ENCODE measurements at places on chromosomes 4 and X.

- DNase-seq: no peak
Observed at GRCh38 chrX:108131471-108131870, 39.9 kb downstream of the ATG4A start.

DNA sequence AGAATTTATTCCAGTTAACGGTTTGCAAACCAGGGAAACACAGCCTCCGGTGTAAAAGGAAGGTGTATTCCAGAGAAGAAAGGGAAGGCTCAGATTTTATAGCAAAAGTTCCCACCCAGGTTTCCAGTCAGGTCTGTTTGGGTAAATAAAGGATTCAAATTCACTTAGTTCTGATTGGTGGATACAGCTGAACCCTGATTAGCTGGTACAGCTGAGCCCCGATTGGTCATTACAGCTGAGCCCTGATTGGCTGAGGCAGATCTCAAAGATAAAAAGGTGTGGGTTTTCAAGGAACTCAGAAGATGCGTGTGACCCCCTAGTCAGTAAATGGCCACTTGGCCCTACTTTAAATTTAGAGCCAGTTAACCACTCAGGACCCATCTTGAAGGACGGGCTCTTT lies 6.6 kb downstream of the CLRN2 start:
- no peak for DNase-seq

DNA sequence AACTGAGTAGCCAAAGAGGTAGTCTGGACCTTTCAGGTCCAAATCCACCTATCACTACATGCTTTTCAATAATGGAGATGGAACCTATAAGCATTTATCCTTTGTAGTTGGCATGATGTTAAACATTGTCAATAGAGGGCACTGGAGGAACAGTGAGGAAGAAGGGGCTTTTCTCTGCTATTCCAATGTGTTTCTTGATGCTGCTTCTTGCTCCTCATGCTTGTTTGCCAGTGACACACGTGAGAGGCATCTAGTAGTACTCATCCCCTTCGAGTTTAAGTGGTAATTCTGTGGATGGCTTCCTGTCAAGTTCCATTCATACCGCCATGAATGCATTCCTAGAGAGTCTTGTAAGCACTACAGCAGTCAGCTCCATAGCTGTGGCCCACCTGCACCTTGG lies 84.0 kb downstream of the NAA11 start:
- peak; percentile 53 for DNase-seq

DNA sequence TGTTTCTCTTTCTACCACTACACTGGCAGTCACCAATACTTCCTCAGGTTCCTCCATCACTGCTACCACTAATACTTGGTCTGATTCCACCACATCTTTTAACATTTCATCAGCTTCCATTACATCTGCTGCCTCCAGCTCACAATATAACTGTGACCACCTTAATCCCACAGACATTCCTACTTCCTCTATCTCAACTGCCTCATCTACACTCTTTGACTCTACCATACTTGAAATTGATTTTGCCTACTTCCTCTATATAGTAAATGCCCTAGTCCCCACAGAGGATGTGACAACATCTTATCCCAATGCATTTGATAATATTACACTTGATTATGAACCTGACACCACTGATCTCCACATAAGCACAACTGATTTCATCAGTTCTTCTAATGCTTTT lies 29.0 kb downstream of the OPRPN start:
- DNase-seq: no peak

- DNase-seq: no peak
Observed at GRCh38 chr4:17220816-17221215, 291.1 kb downstream of the QDPR start.

- DNase-seq: no peak
Observed at GRCh38 chr4:148092316-148093014, 349.7 kb downstream of the NR3C2 start.

GRCh38 chrX:21616386-21616785 lies 41.7 kb downstream of the KLHL34 start:
- DNase-seq: no peak

DNA sequence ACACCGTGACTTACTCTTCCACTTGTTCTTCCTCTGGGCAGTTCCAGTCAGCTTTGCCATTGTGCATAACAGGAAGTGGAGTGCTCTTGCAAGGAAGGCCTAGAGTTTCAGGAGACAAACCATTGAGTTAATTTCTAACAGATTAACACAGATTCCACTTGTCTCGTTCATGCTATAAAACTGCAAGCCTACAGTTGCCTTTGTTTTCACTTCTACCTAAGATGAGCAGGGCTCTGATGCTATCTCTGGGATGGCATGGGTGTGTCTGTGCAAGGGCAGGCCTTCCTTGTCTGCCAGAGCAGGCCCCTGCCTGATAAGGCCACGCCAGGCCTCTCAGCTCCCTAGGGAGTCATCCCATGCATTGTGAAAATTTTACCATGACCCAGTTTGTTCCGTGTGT lies 67.7 kb upstream of the PGRMC2 start:
- DNase-seq: no peak

GRCh38 chr4:1359976-1360375 lies 13.0 kb downstream of the UVSSA start:
- DNase-seq: no peak

GRCh38 chr4:152004801-152005200 lies 244.0 kb upstream of the GATB start:
- no peak for DNase-seq

DNA sequence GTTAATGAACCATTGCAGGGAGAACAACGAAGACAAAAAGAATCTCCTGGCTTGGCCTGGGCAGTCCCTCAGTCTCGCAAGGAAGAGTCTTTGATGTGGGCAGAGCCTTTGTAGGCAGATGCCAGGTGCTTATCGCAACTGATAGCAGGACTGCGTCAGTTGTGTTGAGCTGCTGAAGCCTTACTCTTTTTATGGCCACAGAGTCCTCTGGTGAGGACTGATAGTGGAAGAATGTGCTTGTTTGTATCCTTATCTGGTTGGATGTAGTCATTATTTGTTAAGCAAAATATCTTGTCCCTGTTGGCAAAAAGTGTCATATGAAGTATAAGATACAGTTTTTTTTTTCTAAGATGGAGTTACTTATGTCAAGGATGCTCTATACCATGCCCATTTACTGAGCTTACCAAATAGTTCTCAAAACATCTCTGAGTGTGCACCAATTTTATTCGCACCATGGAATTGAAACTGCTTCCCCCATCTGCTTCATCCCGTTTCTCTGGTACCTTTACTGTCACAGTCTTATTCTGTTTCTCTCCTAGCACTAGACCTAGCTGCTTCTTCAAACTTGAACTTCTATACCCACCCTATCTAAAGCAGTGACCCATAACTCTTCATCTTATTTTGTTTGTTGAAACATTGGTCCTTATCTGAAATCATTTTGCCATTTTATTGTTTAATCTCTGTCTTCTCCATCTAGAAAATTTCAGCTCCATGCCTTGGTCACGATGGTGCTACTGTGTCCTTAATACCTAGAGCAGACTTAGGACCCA lies 47.0 kb upstream of the SPRY1 start:
- DNase-seq: no peak

GRCh38 chr4:128347930-128348660 lies 60.5 kb upstream of the PGRMC2 start:
- no peak for DNase-seq

- DNase-seq: no peak
Observed at GRCh38 chr4:76526585-76526990, 91.6 kb downstream of the SHROOM3 start.

DNA sequence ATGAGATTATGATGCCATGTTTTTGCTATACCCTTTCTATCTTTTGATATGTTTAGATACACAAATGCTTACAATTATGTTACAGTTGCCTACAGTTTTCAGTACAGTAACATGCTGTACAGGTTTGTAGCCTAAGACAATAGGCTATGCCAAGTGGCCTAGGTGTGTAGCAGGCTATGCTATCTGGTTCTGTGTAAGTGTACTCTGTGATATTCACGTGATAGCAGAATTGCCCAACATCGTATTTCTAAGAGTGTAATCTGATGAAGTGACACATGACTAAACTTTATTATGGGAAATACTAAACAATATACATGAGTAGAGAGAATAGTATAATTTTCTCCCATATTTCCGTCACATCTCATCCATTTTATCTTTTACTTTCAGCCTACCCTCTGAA lies 97.0 kb downstream of the CLDN22 start:
- DNase-seq: no peak

- no peak for DNase-seq
Observed at GRCh38 chr4:41332510-41333054, 75.9 kb downstream of the UCHL1 start.

- DNase-seq: no peak
Observed at GRCh38 chr4:87575408-87575807, 32.9 kb upstream of the DSPP start.

DNA sequence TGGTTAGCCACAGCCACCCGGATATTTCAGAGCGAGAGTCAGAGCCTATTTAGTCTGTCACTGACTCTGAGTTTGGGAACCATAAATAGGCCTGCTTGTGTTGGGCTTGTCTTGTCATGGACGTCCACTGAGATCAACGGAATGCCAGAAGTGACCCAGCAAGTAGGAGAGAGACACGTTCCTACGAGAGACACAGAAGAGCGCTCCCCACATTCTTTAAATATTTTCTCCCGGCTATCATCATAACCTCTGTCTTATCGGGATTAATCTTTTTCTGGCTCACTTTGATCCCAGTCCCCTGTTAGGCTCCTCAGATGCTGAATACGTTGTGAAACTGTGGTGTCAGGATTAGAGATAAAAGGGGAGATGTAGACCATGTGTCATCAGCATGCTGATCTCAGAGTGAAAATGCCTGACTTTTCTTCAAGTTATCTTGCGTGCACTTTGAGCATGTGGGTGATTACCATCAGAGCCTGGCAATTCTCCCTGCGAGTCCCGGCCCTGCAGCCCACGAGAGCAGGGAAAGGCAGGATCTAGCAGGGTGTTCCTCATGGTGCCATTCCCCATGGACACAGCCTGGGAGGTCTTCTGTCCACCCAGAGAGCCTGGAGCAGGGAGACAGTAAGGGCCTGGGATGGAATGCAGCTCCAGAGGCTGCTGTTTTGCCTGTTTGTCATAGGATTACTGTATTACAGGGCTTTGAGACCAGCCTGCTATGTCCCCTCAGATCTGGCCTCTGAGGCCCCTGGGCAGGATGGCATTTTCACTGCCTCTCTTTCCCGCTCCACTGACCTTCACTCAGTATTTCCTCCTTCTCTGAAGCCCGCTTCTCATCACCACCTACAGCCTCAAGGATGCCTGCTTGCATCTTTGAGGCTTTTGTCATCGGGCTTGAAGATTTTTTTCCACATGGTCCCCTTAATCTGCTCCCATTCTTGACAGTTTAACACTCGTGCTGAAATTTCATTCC lies 2.8 kb upstream of the TENM3 start:
- DNase-seq: no peak

- DNase-seq: no peak
Observed at GRCh38 chr4:149161247-149161646, 654.4 kb downstream of the IQCM start.

DNA sequence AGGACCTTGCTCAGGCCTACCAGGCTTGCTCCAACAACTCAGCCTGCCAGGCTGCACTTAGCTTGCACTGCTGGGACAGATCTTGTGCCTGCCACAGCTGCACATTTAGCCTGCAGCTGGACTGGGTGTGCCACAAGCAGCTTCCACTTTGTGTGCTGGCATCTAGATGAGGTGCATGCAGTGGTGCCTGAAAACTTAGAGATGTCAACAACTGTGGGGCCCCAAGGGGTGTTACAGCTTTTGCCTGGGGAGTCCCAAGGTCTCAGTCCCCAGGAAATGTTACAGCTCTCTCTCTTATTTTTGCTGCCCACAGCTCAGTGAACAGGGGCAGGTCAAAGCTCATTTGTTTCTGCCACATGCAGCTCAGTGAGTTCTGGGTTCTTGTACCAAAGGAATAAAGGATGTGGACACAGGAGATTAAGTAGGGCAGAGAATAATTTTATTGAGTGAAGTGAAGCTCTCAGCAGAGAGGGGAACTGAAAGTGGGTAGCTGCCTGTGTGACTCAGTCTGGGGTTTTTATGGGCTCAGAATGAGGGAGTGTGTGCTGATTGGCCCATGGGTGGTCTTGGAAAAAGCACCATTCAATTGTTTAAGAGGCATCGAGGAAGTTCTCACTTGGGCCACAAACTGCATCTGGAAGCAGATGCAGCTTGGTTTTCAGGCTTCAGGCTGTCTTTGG lies 828.3 kb downstream of the TECRL start:
- DNase-seq: no peak
